ENCODE measurements at places on chromosomes 1 and 21. TPM values are rescaled to one million over a fixed set of nuclear protein-coding genes. Genes with fewer than 3 reads are reported as not detected.

FAM167B gene
- total RNA-seq: 12.0 TPM

TMPRSS15 gene
- not detected for total RNA-seq

NUDT4B gene
- 1.9 TPM for total RNA-seq

FHAD1 gene
- 3.5 TPM for total RNA-seq

PATJ gene
- 14.0 TPM for total RNA-seq

EVA1B gene
- total RNA-seq: 25.2 TPM

- ATAC-seq: no peak
Measured at GRCh38 chr21:44301961-44302406, 2.1 kb downstream of the PFKL start.

DNA sequence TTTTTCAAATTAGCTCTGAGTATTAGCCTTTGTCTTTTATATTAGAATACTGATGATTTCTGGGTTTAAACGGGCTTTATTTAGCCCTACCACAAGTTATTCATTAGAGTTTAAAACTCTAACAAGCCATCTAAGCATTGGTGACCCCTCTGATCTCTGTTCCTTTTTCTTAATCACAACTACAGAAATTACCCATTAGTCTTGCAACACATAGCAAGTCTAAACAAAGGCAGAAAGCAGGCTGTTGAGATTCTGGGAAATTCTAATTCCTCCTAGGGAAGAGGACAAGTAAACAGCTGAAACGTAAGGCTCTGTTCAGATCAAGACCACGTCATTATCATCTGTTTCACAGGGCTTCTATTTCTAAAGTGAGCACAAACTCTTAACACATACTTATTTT lies 491.2 kb upstream of the ZRANB2 start:
- ATAC-seq: no peak

- ATAC-seq: no peak
Measured at GRCh38 chr1:35274197-35274596, 5.7 kb downstream of the ZMYM4 start.

- no peak for ATAC-seq
Measured at GRCh38 chr1:220283625-220284024, 11.4 kb upstream of the RAB3GAP2 start.

GRCh38 chr1:201025571-201026002 lies 2.1 kb upstream of the KIF21B start:
- no peak for ATAC-seq

DNA sequence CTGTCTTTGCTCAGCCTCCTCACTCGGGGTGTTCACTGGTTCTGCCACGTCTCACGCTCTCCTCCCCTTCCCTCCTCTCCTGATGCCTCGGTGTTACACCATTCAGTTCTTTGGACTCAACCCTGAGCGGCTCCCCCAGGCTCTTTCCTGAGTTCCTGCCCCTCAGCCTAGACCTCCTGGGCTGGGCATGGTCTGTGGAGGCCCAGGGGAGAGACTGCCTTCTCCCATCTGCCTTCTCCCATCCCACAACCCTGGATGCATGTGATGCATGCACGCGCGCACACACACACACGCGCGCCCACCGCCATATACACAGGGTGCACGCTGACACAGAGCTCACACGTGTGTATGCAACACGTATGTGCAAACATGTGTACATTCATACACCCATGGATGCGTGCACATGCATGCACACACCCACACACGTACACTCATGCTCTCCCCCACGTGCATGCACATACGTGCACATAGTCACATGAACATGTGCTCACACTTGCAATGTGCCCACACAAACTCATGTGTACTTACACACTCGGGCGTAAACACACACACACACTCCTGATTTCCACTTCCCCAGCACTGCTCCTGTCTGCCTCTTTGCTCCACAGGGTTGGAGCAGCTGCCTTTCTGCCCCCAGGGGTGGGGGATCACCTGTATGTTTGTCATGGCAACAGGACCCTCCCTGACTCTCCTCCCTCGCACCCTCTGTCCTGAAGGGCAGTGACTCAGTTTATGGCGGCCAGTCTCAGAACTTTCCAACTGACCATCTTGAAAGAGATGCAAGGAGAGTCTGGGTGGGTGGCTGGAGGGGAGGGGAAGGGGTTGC lies 59.0 kb downstream of the HUNK start:
- ATAC-seq: no peak

- ATAC-seq: no peak
Measured at GRCh38 chr1:228873709-228874108, 138.4 kb downstream of the RHOU start.

DNA sequence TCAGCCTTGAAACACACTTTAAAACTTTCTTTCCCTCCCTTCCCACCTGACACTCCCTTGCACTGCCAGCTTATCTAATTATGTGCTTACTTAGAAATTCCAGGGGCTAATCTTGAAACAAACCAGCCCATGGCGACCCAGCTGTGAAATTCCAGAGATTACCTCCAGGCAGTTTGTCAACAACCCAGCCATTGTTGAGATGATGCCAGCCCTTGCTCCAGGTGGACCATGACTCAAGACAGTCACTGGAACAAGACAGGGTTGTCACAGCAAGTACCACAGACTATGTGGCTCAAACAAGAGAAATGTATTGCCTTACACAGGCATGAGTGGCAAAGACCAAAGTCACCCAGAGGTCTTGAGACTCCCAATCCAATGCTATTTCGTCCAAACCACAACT lies 7.9 kb downstream of the FYB2 start:
- no peak for ATAC-seq

DNA sequence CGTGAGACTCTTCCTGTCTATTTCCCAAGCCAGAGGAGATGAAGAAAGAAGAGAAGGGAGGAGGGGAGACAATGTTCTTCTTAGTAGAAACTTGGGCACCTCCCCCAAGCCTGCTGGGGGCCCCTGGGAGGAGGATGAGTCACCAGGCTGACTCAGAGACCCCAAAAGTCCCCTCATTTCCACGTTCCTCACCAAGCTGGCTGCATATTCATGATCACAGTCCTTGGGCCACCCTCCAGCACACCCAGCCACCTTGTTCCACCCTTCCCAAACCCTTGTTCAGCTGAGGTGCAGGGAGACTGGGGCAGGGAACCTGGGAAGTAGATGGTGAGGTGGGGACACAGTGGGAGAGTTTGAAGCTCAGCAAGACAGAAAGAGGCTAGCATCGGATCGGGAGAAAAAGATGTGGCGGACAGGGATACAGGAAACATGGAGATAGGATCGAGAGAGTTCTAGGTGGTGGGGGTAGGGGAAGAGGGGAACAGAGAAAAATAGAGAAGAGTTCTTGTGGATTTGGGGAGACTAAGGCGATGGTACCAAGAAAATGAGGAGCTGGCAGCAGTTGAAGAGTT lies 712 bp downstream of the RAB13 start:
- ATAC-seq: peak; percentile 22

DNA sequence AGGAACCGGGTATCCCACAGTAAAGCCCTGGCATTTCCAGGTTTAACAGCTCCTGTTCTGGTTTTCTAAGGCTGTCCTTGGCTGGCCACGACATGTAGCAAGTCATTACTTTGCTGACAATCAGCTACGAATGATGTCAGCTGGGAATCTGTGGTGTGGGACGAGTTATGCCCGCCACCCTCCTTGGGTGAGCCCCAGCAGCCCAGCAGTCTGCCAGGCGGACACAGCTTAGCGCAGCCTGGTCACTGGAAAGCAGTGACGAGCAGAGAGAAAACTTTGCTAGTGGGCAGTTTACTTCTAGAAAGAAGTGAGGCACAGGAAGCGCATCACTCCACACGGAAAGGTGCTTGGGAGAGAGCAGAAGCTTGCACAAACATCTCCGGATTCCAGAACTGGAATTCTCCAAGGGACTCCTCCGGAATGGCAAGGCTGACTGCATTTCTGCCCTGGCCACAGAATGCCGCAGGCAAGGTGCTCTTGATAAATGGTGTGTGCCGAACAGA lies 15.5 kb upstream of the ZNF436 start:
- peak; percentile 72 for ATAC-seq

DNA sequence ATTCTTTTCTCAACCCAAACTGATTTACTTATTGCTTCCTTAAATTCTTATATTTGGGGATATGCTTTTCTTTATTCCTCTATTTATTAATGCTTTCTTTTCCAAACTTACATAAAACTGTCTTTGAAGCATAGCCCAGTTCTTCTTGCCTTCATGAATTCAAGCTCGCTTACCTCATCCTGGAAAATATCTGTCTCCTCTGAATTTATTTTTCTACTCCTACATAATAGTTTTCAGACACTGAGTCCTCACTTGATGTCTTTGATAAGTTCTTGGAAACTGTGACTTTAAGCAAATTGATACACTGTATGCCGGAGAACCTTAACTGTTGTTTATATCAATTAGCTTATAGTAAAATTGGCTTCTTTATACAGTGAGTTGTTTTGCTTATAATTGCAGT lies 93.8 kb downstream of the ZFYVE9 start:
- no peak for ATAC-seq

DNA sequence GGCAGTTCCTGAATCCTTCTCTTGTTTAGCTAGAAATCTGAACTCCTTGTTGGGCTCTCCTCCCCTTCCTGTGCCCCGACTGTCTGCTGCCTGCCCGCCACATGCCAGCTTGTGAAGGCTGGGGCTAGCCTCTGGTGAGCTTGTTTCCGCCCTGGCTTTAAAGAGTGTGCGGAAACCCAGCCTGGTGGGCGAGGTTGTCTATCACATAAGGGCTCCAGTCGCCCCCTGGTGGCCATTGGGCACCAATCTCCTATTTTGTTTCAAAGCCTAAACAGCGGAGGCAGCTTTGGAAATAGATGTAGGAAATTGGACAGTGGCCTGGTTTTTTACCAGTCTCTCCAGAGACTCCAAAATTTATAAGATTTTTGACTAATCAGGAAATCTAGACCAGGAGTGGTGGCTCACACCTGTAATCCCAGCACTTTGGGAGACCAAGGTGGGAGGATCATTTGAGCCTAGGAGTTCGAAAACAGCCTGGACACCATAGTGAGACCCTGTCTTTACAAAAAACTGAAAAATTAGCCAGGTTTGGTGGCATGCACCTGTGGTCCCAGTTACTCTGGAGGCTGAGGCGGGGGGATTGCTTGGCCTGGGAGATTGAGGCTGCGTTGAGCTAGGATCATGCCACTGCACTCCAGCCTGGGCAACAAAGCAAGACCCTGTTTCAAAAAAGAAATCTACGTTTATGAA lies 9.8 kb downstream of the ATP8B2 start:
- peak; percentile 97 for ATAC-seq

DNA sequence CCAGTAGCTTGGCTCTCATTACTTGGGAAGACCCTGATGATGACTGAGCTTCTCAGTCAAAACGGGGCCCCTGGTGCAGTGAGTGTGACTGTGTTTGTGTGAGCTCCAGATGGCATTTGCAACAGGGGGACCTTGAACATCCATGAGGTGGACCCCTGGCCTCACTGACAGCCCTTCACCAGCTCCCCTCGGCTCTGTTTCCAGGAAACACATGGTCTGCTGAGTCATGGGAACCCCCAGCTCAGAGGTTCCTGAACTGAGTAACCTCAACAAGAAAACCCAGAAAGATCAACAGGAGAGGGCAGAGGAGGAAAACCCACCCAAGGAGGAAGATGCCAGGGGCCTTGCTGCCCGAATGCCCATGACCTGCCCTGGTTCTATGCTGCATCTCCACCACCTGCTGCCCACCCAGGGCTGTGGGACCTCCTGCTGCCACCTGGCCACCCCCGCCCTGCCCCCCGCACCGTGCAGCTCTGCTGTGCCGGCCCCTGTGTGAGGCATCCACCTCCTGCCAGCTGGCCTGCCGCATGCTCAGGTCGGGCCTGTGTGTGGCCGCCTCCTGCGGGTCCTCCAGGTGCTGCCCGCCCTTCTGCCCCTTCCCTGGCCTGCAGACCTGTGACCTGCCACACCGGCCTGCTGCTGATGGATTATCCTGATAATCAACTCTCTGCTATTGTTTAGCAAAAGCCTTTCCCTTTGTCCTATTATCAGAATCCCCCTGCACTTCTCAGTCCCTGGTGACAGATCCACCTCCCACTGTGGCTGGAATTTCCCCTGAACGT lies 4.2 kb upstream of the KRTAP12-1 start:
- no peak for ATAC-seq

DNA sequence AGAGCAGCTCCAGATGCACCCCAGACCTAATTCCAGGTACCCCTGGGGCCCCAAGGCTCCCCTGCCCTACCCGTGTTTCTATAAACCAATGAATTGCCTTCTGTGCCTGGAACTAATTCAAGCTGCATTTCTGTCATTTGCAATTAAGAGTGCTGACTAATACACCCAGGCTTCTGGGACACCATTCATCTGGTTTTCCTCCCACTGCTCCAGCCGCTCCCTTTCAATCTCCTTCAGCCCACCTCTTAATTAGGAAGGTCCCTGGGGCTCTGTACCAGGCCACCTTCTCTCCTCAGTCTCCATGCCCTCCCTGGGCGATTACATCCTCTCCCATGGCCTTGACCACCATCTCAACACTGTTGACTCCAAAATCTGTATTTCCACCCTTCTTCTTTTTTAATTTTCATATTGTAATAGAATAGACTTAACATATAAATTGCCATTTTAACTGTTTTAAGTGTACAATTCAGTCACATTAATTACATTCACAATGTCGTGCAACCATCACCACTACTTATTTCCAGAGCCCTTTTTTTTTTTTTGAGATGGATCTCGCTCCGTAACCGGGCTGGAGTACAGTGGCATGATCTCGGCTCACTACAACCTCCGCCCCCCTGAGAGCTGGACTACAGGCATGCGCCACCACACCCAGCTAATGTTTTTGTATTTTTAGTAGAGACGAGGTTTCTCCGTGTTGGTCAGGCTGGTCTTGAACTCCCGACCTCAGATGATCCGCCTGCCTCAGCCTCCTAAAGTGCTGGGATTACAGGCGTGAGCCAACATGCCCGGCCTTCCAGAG lies 9.2 kb upstream of the GJB3 start:
- ATAC-seq: no peak

DNA sequence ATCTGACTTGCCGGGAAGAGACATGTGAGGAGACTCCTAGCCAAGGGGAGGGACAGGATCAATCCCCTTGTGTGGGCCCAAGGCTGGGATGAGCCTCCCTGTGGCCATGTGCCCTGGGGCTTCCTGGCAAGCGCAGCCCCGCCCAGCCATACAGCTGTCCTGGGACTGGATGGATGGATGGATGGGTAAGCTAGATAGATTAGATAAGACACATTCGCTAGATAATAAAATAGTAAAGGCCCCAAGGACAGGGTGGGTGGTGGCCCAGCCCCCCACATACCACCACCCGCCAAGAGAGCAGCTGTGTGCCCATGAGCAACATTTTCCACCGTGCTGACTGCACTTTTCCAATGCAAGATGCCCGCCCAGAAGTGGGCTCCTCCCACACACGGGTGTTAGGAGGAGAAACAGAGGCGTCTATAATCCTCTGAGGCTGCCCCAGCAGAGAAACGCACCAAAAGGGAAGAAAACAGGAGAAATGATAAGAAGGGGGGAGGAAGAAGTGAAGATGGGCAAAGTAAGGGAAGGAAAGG lies 25.1 kb downstream of the ZBTB17 start:
- peak; percentile 45 for ATAC-seq

DNA sequence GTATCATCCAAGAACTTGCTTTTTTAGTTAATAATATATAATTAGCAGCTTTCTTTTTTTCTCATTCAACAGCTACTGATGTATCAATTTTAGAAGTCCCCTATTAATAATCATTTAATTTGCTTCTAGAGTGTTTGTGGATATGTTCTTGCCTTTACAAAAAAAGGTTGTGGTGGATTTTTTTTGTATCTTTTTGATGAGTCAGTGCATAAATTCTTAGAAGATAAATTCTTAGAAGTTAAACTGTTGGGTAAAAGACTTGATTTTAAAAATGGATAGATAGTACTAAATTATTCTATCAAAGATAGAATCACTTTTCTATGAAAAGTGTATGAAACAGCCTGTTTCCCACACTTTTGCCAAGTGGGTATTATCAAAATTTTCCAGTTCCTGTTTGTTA lies 11.9 kb downstream of the FGGY start:
- ATAC-seq: no peak
